Endodermal cell (in vitro differentiated cells): ENCODE measurements at places on chromosomes 4 and X.

GRCh38 chr4:114163051-114163450 lies 183.6 kb upstream of the ARSJ start:
- no peak for DNase-seq

DNA sequence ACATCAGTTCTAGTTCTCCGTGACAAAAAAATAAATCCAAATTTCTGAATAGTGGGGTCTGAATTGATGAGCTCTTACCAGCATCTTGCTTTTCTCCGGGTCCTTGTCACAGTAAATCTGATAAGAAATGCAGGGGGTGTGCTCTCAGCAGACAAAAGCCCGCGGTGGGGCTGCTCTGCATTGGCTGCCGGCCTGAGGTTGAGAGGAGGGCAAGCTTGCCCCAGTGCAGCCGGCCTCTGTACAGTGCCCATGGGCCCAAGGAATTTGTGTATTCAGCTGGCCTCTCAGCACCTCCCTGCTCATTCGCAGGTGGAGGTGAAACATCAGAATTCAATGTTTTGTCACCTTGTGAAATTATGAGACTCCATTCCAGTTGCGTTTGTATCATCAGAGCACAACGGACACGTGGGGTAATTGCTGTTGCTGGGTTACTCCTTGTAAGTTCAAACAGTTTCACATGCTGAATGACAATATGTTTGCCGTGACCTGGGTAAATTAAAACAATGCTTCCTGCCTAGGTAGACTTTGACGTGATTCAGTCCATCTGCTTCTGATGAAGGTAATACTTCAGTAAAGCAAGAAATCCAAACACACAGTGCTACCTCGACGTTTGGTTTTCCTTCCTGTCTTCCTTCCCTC lies 596.4 kb downstream of the MID1IP1 start:
- DNase-seq = no peak

DNA sequence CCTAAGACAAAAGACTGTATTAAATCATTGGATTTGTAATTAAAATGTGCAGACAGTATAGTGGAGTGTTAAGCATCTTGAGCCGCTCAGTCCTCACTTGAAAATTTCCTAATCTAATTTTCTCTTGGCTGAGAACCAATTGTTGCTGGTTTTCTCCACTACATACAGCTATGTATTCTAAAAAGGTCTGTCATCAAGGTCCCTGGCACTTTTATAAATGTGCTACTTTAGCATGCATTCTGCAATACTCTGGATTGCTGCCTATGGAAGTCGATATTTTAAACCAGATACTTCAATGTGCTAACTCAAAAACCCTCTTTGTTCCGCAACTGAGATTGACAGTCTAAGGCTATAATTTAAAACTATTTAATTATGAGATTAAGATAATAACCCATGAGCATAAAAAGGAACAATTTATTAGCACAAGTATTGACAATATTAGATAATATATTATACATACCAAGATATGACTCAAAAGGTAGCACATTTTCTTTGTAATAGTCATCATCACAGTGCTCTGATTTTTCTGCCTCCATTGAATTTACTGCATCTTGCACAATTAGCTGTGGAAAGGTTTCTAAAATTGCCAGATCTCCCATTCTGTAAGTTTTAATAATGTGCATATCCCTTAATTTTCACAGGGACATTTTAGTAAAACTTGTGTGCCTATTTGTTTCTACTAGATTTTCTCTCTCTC lies 815.1 kb downstream of the ADGRL3 start:
- no peak for DNase-seq

DNA sequence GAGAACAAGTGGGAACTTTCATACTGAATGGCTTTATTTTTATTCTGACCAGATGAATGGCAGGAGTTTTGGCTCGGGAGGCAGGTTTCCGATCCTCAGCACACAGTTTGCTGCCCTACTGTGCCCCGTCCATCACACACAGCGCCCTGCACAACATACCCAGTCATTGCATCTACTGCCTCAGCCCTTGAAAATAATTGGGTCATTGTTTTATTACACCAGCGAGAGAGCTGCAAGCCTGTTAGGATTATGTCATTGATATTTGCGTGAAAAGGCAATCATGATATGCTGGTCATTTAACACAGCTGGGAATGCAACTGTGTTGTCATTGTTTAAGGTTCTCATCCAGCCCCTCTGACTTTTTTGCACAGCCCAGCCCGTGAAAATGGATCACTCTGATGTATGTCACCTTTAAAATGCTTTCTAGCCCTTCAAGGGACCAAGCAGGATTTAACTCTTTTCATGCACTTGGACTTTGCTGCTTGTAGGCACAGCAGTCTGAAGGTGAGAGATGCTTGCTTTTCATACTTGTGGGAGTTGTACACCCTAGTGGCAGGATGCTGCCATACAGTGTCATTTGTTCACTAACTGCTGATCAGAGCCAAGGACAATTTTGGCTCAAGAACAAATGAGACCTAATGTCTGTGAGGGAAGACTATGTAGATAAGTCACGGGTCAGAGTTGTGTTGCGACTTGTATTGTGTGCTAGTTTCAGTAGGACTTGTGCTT lies 62.3 kb downstream of the RTL9 start:
- DNase-seq = no peak

GRCh38 chr4:148922497-148922896 lies 480.3 kb upstream of the NR3C2 start:
- no peak for DNase-seq

DNA sequence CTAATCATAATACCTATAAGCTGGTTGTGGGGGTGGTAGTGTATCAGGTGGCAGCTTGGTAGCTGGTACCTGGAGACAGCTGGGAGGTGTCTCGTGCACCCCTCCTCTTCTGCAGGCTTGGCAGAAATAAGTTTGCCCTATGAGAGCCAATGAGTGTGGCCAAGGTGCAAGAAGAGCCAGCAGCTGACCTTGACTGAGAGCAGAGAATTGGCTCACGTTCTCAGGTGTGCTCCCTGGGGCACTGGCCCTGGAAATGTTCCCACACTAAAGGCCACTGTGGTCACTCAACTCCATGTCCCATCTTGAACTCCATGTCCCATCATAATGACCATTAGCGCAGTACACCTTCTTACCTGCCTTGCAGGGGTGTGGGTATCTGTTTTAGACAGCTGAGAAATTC lies 13.4 kb downstream of the TRMT44 start:
- no peak for DNase-seq

- DNase-seq = no peak
Measured at GRCh38 chrX:53483838-53484405, 49.8 kb upstream of the HSD17B10 start.

- no peak for DNase-seq
Measured at GRCh38 chrX:106649523-106650428, 38.0 kb downstream of the RADX start.

- no peak for DNase-seq
Measured at GRCh38 chrX:118847676-118848075, 24.1 kb downstream of the ZCCHC12 start.

GRCh38 chr4:105060628-105061027 lies 86.0 kb upstream of the TET2 start:
- DNase-seq = no peak

GRCh38 chr4:155392481-155393184 lies 15.9 kb upstream of the MAP9 start:
- DNase-seq = no peak

- no peak for DNase-seq
Measured at GRCh38 chr4:138562544-138562991, 320.4 kb upstream of the SLC7A11 start.
